HepG2 (cell line): ENCODE measurements at places on chromosomes 5 and 9. TPM values are rescaled to one million over a fixed set of nuclear protein-coding genes. Genes with fewer than 3 reads are reported as not detected.

Gene NRG2
- not detected in 2 replicates for polyA plus RNA-seq

Gene ZDHHC11B
- 0.07 and 0.12 TPM in 2 replicates for polyA plus RNA-seq

Gene IL5
- polyA plus RNA-seq, result not detected in 2 replicates

Gene RAB3C
- 0.05 TPM in 1 of 2 replicates, not detected in the other for polyA plus RNA-seq

Gene SLC27A6
- polyA plus RNA-seq, result not detected in 2 replicates

Gene PCDHA11
- 0.05 TPM in 1 of 2 replicates, not detected in the other for polyA plus RNA-seq

Gene BARHL1
- polyA plus RNA-seq, result not detected in 2 replicates

Gene ACTL7A
- not detected in 2 replicates for polyA plus RNA-seq

Gene TAF11L5
- not detected in 2 replicates for polyA plus RNA-seq

Gene CRB2
- polyA plus RNA-seq, result 0.01 and 0.07 TPM in 2 replicates

Gene KIF12
- 12.5 and 14.8 TPM in 2 replicates for polyA plus RNA-seq

Gene PCDHB3
- 0.25 and 0.31 TPM in 2 replicates for polyA plus RNA-seq

Gene FCHO2
- 17.3 and 20.0 TPM in 2 replicates for polyA plus RNA-seq

Gene SMIM33
- 0.03 TPM in 1 of 2 replicates, not detected in the other for polyA plus RNA-seq

Gene KLHL3
- polyA plus RNA-seq, result 0.08 and 0.10 TPM in 2 replicates

Gene SLC36A2
- 0.03 TPM in 1 of 2 replicates, not detected in the other for polyA plus RNA-seq

Gene AK8
- polyA plus RNA-seq, result 0.09 and 0.11 TPM in 2 replicates

Gene TEK
- polyA plus RNA-seq, result not detected in 2 replicates

Gene CCDC187
- polyA plus RNA-seq, result 0.03 and 0.09 TPM in 2 replicates

Gene PLAC8L1
- polyA plus RNA-seq, result 0.29 and 0.44 TPM in 2 replicates

Gene PRRC2B
- 18.9 and 20.8 TPM in 2 replicates for polyA plus RNA-seq

Gene C5orf63
- 7.5 and 7.9 TPM in 2 replicates for polyA plus RNA-seq

Gene LHX6
- 1.1 and 1.2 TPM in 2 replicates for polyA plus RNA-seq

Gene PIP5K1B
- 12.5 and 17.5 TPM in 2 replicates for polyA plus RNA-seq

Gene STPG3
- not detected in 2 replicates for polyA plus RNA-seq

Gene INSL4
- not detected in 2 replicates for polyA plus RNA-seq

Gene PCDHB11
- not detected in 2 replicates for polyA plus RNA-seq

Gene RANBP3L
- polyA plus RNA-seq, result not detected in 2 replicates

Gene URM1
- 41.3 and 51.5 TPM in 2 replicates for polyA plus RNA-seq

Gene ABHD17B
- 10.4 and 11.3 TPM in 2 replicates for polyA plus RNA-seq

Gene LMNB1
- 9.9 and 12.5 TPM in 2 replicates for polyA plus RNA-seq

Gene VLDLR
- 10.5 and 10.6 TPM in 2 replicates for polyA plus RNA-seq

Gene DPYSL3
- 0.03 and 0.08 TPM in 2 replicates for polyA plus RNA-seq
